ENCODE measurements at places on chromosomes 16 and 17. TPM values are rescaled to one million over a fixed set of nuclear protein-coding genes. Genes with fewer than 3 reads are reported as not detected.
A peak's percentile ranks its signal among the peaks of the same experiment; 100 is the strongest.

The WDR59 gene
- 22.0 TPM for total RNA-seq

DNA sequence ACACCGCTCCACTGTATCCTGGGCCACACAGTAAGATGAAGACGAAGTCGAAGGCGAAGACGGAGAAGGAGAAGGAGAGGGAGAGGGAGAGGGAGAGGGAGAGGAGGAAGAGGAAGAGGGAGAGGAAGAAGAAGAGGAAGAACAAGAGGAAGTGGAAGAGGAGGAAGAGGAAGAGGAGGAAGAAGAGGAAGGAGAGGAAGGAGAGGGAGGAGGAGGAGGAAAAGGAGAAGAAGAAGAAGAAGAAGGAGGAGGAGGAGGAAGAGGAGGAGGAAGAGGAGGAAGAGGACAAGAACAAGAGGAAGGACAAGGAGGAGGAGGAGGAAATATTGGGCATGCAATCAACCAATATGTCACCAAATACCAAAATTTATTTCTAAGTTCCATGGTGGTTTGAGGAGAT, 149.5 kb upstream of the ERCC4 start:
- H3K27ac ChIP-seq: no peak overlapping the region
- no peaks in the 10 kb centered on the region for H3K4me1 ChIP-seq
- H3K36me3 ChIP-seq: no peaks in the 10 kb centered on the region

GRCh38 chr16:2148714-2149629, 547 bp downstream of the RAB26 start:
- peaks cover 45% of the 10 kb centered on the region for H3K4me1 ChIP-seq
- no peaks in the 10 kb centered on the region for H3K27me3 ChIP-seq
- H3K36me3 ChIP-seq: peaks cover 6% of the 10 kb centered on the region
- no peak for DNase-seq

GRCh38 chr17:81570964-81571363, 18.8 kb upstream of the FAAP100 start:
- H3K36me3 ChIP-seq: peaks cover 33% of the 10 kb centered on the region
- no peaks in the 10 kb centered on the region for H3K27me3 ChIP-seq
- H3K27ac ChIP-seq: peak overlapping the region; percentile 93
- DNase-seq: no peak
- H3K4me3 ChIP-seq: no peak overlapping the region

The SLC52A1 gene
- total RNA-seq: not detected

The TMEM98 gene
- 50.6 TPM for total RNA-seq

- H3K4me1 ChIP-seq: no peaks in the 10 kb centered on the region
Observed at GRCh38 chr17:6205033-6205432, 134.9 kb downstream of the WSCD1 start.

DNA sequence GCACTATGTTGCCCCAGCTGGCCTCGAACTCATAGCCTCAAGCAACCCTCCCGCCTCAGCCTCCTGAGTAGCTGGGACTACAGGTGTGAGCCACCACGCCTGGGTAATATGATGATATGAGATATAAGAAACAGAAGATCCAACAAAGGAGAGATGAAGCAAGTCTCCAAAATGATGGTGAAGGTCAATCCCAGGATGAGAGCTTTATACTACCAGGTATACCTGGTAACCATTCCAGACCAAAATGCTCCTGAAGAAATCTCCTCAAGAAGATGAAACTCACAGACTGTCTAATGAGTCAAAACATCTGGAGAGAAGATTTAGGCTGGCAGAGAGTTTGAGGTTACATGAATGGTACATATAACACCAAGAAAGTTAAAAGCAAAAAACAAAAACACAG, 24.5 kb downstream of the INTS2 start:
- H3K36me3 ChIP-seq: peaks cover 42% of the 10 kb centered on the region
- H3K27ac ChIP-seq: no peak overlapping the region
- no peak for DNase-seq
- no peak overlapping the region for H3K4me3 ChIP-seq
- H3K27me3 ChIP-seq: no peaks in the 10 kb centered on the region
- H3K4me1 ChIP-seq: no peaks in the 10 kb centered on the region

DNA sequence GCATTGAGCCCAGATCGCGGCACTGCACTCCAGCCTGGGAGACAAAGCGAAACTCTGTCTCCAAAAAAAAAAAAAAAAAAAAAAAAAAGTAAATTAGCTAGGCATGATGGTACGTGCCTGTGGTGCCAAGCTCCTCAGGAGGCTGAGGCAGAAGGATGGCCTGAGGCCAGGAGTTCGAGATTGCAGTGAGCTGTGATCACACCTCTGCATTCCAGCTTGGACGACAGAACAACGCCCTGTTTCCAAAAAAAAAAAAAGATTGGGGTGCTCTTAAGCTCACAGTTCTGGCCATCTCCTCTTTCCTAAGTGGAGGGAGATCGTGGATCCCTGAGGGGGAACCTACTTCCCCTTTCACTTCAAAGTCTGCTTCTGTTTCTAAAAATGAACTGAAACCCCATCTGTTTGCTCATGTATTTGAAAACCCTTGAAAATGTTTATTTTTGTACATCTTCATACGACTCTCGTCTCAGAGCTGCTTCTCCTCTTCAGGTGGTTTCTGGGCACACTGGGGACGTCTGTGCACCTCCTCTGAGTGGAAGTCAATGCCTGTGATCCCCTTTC, 138.8 kb downstream of the PRKCA start:
- H3K36me3 ChIP-seq: no peaks in the 10 kb centered on the region
- H3K27me3 ChIP-seq: no peaks in the 10 kb centered on the region
- DNase-seq: no peak
- no peak overlapping the region for H3K27ac ChIP-seq

GRCh38 chr17:56810891-56811775, 22.6 kb downstream of the C17orf67 start:
- H3K4me3 ChIP-seq: no peak overlapping the region
- no peak for DNase-seq
- H3K4me1 ChIP-seq: no peaks in the 10 kb centered on the region
- no peaks in the 10 kb centered on the region for H3K27me3 ChIP-seq
- H3K27ac ChIP-seq: no peak overlapping the region

DNA sequence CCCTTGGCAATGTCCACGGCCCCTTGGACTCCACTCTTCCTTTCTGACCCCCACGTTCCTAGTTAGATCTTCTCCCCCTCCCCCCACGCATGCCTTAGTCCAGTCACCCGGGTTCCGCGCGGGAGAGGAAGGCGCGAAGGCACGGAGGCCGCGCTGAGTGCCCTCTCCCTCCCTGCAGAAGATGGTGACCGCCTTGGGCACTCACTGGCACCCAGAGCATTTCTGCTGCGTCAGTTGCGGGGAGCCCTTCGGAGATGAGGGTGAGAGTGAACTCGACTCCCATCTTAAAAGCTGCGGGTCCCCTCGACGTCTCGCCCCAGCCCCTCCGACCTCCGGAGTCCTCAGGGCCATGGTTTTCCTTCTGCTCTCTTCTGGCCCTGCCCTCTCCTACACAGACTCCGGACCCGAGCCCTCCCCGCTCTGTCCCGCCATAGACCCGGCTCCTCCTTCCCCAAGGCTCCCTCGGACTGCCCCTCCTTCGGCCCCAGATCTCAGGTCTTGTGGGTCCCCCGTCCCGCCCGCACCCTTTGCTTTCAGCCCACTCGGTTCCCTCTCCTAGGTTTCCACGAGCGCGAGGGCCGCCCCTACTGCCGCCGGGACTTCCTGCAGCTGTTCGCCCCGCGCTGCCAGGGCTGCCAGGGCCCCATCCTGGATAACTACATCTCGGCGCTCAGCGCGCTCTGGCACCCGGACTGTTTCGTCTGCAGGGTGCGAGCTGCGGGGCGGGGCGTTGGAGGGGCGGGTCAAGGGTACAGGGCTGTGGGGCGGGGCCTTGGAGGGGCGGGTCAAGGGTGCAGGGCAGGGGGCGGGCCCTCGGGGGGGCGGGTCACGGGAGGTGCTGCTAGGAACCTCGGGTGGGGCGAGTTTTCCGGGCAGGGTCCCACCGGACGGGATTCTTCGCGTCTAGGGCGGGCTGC, 4.6 kb downstream of the TGFB1I1 start:
- peak overlapping the region; percentile 24 for H3K4me3 ChIP-seq
- H3K27ac ChIP-seq: no peak overlapping the region
- H3K27me3 ChIP-seq: no peaks in the 10 kb centered on the region
- peak; percentile 84 for DNase-seq
- H3K36me3 ChIP-seq: peaks cover 49% of the 10 kb centered on the region

DNA sequence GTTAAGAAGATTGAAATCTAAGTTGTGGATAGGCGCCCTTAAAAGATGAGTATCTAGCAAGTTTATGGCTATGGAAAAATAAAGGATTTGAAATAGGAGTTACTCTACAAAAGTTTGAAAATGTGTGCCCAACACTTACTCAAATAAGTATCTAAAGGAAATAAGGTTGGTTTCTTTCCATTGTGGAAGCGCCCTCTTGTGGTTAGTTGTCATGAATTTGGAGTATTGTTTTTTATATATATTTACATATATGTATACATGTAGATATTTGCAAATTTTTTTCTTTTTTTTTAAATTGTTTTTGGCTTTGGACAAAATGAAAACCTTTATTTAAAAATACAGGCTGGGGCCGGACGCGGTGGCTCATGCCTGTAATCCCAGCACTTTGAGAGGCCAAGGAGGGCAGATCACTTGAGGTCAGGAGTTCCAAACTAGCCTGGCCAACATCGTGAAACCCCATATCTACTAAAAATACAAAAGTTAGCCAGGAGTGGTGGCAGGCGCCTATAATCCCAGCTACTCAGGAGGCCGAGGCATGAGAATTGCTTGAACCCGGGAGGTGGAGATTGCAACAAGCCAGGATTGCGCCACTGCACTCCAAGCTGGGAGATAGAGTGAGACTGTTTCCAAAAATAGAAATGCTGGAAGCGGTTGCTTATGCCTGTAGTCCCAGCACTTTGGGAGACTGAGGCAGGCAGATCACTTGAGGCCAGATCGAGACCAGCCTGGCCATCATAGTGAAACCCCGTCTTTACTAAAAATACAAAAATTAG, 24.0 kb upstream of the VPS4A start:
- H3K36me3 ChIP-seq: peaks cover 6% of the 10 kb centered on the region
- peak; percentile 29 for DNase-seq
- H3K27me3 ChIP-seq: no peaks in the 10 kb centered on the region
- peaks cover 8% of the 10 kb centered on the region for H3K4me1 ChIP-seq

DNA sequence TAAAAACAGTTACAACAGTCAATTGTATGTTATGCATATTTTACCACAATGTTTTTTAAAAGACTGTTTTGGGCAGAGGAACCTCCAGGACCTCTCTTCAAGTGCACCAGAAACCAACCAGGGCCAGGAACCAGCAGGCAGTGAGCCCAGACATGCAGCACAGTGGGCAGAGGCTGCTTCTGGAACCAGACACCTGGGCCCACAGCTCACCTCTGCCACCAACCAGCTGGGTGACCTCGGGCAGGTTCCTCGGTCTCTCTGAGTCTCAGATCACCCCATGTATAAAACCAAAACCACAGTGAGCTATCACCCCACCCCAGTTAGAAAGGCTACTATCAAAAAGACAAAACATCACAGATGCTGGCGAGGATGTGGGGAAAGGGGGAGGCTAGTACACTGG, 161.0 kb downstream of the C16orf95 start:
- no peaks in the 10 kb centered on the region for H3K4me1 ChIP-seq
- H3K27ac ChIP-seq: no peak overlapping the region
- H3K4me3 ChIP-seq: no peak overlapping the region
- no peaks in the 10 kb centered on the region for H3K36me3 ChIP-seq

The C17orf100 gene
- 4.3 TPM for total RNA-seq

The OR4D1 gene
- not detected for total RNA-seq

DNA sequence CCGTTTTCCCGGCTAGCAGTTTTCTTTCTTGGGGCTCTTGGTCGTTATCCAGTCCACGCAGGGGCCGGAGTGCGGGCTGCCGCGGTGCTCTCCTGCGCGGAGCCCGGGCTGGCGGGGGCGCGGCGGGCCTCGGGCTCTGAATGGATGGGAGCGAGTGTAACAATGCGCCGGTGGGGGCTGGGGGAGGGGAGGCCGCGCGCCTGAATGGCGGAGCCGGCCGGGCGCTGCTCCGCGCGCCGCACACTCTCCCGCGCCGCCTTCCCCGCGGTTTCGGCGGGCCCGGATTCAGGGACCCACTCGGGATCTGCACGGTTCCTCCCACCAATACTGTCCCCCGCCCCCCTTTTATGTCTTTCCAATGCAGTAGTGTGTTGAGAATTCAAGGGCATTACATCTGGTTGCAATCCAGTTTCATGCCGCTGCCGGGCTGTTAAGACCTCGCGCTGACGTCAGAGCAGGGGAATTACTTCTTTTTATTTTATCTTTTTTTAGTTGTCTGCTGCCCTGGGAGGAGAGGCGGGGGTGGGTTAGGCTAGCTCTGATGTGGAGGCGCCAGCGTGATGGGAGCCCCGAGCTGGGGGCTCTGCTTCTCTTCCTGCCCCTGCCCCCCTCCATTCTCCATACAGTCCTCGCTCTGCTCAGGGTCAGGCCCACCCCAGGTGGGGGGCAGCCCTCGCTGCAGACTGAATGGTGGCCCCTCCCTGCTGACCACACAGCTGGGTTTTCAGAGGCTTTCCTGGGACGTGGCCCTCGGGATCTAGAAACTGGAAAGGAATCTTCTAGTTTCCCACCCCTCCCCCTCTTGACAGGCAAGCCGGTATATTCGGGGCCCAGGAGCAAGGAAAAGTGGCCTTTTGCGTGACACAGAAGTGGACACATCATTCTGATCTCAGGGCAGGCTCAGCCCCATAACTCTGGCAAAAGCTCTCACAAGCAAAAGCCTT, 1.8 kb downstream of the RAI1 start:
- DNase-seq: peak; percentile 82
- H3K27ac ChIP-seq: peak overlapping the region; percentile 91
- H3K27me3 ChIP-seq: no peaks in the 10 kb centered on the region
- H3K4me1 ChIP-seq: peaks cover 24% of the 10 kb centered on the region

The CTRB1 gene
- total RNA-seq: not detected

The DPEP1 gene
- total RNA-seq: not detected

The CCDC47 gene
- total RNA-seq: 76.2 TPM

DNA sequence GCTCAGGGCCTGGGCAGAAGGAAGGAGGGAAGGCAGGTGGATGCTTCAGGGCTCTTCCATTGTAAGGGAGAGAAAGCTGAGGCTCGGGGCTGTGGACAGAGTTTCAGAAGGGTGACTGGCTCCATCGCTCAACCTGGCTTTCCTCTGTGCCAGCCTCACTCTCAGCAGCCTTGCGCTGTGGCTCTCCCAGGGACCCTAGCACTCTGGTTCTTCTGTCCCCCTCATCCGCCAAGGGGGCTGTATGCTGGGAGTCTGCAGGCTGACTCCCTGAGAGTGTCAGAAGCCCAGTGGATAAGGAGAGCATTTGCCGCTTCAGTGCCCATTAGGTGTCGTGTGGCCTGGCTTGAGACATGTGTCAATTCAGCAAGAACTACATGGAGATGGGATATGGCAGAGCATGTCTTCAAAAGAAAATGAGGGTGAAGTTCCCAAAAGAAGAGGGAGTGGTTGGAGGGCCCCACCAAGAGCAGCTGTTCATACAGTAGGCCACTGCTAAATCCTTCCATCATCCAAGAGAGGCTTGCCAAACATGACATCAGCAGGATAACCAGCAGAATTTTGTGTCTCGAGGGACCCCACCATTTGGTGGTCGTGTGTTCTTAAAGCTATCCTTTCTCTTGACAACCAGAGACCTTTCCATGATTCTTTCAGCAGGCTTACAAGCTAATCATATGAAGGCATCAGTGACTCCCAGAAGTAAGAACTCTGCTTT, 148.2 kb downstream of the IRX5 start:
- peak; percentile 7 for DNase-seq
- H3K4me3 ChIP-seq: no peak overlapping the region
- H3K36me3 ChIP-seq: no peaks in the 10 kb centered on the region
- H3K27me3 ChIP-seq: no peaks in the 10 kb centered on the region
- no peaks in the 10 kb centered on the region for H3K4me1 ChIP-seq
- no peak overlapping the region for H3K27ac ChIP-seq

The SERPINF2 gene
- total RNA-seq: 20.6 TPM

The PDE6G gene
- not detected for total RNA-seq
